ENCODE measurements at places on chromosomes 16 and 17.

DNA sequence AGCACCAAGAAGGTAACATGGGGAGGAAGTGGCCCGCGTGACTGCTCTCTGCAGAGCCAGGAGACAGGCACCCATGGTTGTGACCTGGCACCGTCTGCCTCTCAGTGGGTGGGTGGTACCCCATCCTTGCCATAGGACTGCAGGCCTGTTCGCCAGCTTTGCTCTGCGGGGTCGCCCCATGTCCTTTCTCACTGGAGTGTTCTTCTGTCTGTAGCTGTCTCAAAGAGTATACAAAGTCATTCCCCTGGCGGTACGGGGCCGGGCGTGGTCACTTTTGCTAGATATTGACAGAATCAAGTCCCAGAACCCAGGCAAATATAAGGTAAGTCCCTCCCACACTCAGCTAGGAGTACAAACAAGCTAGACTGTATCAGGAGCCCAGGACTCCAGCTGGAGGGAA, 6.0 kb downstream of the TBC1D26 start:
- DNase-seq = no peak

DNA sequence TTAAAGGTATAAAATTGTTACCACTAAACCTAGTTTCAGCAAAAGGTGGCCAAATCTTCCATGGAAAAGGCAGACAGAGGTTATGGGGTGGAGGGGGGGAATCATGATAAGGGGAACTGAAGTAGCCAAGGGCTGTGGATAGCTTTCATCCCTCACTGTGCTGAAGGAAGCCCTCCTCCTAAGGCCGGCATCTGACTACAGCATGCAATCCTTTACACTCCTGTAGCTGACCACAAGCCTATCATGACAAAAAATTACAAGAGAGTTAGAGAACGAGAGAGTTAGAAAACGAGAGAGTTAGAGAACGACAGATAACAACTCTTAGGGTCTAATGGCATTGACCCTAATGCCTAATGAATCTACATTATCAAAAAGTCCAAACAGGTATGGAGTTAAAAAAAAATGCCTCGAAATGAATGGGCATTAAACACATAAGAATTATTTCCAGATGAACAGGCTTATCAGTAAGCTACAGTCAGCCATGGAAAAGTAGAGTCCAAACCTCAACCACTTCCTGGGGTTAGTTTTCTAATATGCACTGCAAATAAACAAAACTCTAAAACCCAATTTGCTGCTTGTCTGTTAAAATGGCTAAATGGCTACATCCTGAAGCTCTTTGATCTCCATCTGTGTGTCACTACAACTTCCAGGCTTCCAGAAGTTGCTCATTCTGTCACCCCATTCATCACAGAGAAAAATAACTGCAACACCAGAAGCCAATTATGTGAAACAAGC, 29.7 kb downstream of the DUSP14 start:
- no peak for DNase-seq

DNA sequence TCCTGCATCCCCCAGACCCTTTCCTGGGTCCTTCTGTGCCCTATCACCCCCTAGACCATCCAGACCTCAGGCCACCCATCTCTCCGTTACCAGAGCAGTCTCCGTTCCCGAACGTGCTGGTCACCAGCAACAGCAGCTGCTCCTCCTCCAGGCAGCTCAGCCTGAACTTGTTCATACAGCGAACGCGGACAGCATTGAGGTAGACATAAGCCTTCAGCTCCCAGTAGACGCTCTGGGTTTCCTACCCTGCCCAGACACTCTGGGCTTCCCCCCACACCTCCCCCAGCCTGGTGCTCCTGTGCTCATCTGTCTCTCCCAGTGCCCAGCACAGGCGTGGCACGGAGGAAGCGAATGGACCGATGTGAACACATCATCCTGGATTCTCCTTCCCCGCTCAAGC, 41.6 kb upstream of the RNFT1 start:
- DNase-seq = no peak

- DNase-seq = peak; percentile 73
These were observed 3.1 kb upstream of the JPT2 start for GRCh38 chr16:1674751-1675664.

GRCh38 chr16:62970851-62971250, 934.6 kb upstream of the CDH8 start:
- no peak for DNase-seq

DNA sequence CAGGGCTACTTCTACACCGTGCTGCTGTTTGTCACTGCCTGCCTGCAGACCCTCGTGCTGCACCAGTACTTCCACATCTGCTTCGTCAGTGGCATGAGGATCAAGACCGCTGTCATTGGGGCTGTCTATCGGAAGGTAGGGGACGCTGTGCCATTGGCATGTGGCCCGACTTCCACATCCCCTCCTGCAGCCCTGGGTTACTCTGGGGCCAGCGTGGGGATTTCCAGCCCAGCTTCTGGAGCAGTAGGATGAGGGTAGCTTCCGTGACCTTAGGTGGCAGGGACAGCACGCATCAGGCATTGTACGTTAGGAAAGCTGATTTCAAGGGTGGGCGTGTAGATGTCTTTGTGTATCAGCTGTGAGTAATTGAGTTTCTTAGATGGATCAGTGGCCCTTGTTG, 96.5 kb downstream of the ABCC1 start:
- DNase-seq = no peak
